Stimulated activated CD8-positive, alpha-beta memory T cell treated with anti-CD3 and anti-CD28 coated beads, Interleukin-4, amount 100 ng/mL, for 1 hour (primary cell): ENCODE measurements at places on chromosomes 3 and 15.

DNA sequence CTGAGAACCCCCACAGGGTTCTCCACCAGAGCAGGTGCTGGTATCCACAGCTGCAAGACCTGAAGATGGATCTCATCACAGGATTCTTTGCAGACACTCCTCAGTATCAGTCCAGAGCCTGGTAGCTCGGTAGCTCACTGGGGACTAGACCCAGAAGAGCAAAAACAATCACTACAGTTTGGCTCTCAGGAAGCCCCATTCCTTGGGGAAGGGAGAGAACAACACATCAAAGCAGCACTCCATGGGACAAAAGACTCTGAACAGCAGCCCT lies 22.2 kb downstream of the STRIT1 start:
- no peak for DNase-seq

GRCh38 chr3:77816366-77816765 lies 776.5 kb downstream of the ROBO2 start:
- no peak for DNase-seq

- no peak for DNase-seq
Observed at GRCh38 chr15:57440799-57441198, 64.5 kb downstream of the CGNL1 start.

DNA sequence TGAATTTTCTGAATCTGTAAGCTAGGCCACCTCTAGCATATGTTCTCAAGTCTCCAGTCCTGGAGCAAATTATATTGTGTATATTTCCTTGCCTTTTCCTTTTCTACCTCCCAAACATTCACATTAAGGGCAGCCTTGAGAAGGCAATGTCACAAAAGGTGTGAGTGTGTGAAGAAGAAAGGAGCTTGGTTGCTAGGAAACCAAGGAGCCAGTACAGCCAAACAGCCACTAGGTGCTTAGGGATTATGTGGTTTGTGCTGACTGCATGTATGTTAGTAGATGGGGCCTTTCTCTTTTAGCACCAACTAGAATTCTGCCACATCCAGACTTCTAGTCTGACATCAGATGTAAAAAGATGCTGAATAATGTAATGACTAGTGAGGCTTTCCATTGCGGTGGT lies 118.8 kb upstream of the DAZL start:
- DNase-seq, result no peak

- no peak for DNase-seq
Observed at GRCh38 chr15:81310480-81310879, 13.5 kb downstream of the STARD5 start.

- DNase-seq, result no peak
Observed at GRCh38 chr3:137347817-137348368, 390.1 kb downstream of the IL20RB start.
